Retinal pigment epithelial cell (primary cell): ENCODE measurements at places on chromosomes 5 and 9.

DNA sequence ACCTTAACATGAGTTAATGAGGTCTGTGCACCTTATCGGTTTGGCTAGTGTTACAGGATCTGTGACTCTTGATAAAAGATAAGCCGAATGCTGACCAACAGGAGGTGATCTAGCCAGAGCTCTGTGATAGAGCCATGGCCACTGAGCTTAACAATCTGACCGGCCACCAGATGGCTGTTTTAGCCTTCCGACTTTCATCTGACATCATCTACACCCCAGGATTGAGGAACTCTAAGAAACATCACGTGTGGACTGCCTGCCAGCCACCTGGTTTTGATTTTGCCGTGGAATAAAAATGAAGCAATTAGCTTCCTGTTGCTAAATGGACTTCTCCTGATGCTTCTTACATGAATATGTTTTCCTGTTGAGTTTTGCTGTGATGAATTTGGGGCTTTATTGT lies 281.3 kb downstream of the CEMIP2 start:
- DNase-seq: no peak

DNA sequence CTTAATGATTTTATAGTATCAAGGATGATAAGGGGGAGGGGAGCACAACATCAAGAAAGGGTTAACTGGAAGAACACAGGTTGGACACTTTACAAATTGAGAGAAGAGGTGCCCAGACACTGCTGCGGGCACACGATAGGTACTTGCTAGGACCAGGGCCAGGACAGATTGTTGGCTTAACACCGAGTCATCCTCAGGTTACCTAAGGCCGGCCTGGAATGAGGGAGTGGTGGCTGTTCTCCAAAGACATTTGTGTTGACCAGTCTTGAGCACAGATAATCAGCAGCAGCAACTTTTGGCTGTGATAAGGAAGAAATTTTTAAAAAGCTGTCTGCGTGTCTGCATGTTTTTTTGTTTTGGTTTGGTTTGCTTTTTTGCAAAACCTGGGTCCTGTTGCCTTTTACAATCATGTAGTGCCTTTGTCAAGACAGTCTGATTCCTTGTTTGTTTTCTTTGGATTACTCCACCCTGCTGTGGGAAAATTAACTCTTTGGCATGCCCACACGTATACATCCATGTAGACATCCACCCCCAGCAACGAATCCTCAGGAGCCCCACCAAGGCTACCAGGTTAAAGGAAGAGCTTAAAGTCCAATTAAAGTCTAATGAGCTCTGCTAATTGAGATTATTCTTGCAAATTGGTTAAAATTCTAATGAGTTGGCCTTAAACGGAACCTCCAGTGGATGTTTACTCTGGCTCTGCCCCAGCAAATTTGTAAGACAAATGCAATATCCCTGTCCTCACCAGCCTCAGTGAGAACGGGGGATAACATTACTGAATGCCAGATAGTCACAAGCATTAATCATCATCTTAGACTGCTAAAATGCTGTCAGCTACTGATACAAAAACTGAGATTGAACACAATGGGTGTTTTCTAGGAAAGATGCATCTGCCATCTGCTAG lies 382.3 kb downstream of the ACTL7B start:
- no peak for DNase-seq

- no peak for DNase-seq
Observed at GRCh38 chr5:74517700-74518099, 122.8 kb downstream of the ENC1 start.

DNA sequence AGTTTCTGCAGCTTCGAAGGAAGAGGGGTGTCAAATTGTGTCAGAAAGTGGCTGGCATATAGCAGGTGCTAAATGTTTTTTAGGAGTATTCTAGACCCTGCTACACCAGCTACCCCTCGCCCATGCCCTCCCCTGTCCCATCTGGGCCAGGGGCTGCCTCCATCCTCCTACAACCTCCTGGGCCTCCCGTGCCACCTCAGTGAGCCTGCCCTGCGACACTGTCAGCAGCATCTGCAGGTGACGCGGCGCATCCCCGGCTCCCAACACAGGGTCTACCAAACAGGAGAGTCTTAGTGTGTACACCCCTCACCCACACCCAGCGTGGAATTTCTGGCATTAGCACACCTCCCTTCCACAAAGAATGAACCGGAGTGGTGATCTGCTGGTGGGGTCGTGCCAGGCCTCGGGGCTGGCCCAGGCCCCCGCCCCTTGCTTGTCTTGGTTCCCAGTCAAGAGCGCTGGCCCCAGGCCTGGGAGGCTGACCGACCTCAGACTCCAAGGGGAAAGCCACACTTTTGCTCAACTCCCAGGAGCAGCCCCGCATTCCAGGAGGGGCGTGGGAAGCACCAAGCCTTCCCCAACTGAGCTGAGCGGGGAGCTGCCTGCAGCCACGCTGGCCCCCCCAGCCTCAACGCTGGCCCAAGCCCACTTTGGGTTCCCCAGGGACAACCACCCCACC lies 55.2 kb downstream of the NEURL1B start:
- DNase-seq: no peak

DNA sequence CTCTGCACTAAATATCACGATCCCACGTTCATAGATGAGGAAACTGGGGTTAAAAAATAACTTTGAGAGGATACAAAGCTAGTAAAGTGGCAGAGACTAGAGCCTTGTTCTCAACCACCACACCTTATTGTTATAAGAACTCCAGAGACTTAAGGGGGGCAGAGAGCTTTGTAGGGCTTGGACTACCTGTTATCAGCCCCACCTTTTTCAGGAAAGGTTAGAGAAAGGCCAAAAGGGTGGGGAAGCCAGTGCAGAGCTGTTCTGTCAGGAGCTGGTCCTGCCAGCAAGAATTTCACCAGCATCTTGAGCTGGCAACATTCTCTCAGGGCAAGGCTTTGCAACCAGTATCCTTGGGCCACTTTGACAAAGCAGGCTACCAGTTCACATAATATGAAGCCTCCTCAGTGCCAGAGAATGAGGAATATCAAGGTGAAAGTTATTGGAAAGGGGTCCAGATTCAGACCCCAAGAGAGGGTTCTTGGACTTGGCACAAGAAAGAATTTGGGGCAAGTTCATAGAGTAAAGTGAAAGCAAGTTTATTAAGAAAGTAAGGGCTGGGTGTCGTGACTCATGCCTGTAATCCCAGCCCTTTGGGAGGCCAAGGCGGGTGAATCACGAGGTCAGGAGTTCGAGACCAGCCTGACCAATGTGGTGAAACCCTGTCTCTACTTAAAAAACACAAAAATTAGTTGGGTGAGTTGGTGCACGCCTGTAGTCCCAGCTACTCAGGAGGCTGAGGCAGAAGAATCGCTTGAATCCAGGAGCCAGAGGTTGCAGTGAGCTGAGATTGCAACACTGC lies 66.2 kb upstream of the CLINT1 start:
- no peak for DNase-seq

GRCh38 chr5:148314731-148315130 lies 2.5 kb downstream of the SPINK7 start:
- no peak for DNase-seq

DNA sequence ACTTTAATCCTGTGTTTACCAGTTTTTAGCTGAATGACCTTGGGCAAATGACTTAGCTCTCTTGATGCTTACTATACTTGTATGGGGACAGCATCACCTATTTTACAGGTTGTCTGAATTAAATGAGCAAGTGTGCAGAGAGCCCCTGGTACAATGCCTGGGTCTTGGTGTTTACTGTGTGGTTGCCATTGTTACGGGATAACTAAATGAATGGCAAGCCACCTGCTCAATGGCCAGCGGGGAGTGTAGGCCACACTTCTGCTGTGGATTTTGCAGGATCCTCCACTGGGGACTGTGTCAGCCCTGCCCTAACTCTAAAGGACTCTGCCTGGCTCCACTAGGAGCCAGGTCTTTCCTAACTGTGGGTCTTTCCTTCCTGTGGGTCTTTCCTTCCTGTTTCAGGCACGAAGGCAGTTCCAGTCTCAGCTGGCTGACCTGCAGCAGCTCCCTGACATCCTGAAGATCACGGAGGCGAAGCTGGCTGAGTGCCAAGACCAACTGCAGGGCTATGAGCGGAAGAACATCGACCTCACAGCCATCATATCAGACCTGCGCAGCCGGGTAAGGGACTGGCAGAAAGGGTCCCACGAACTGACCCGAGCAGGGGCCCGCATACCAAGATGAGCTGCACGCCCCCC lies 10.3 kb upstream of the GLE1 start:
- no peak for DNase-seq

DNA sequence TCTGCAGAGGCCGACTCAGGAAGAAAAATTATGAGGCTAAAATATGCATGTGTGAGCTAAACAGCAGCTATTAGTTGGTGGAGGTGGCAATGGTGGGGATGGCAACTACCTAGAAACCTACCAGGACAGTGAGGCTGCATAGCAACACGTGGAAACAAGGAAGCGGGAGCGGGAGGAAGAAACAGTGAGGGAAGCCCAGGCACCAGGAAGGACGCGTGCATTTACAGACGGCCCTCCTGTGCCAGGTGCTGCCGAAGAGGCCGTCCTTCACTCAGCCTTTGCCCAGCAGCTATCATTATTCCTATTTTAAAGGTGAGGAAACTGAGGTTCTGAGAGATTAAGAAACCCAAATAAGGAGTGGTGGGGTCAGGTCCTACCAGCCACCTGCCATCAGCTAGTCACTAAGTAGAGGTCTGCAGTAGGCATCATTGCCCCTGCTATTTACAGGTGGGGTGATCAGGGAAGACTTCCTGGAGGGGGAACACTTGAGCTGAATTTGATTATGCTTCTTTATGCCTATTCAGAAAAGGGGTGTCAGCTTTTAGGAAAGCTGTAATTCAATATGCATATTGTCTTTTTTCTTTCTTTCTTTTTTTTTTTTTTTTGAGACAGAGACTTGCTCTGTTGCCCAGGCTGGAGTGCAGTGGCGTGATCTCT lies 125.3 kb downstream of the CRB2 start:
- no peak for DNase-seq

- no peak for DNase-seq
Observed at GRCh38 chr5:58924306-58924705, 341.4 kb downstream of the RAB3C start.

DNA sequence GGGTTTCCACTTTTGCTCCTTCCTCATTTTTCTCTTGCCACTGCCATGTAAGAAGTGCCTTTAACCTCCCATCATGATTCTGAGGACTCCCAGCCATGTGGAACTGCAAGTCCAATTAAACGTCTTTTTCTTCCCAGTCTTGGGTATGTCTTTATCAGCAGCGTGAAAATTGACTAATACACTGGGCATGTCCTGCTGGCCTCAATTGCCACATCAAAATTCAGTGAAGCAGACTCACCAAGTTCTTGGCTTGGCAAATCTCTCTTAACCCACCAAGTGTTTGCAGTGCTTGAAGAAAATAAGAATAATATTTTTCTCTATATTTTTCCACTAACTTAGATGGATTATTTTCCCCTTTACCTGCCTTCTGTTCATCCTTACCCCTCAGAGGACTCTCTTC lies 212.0 kb downstream of the BRINP1 start:
- DNase-seq: no peak

DNA sequence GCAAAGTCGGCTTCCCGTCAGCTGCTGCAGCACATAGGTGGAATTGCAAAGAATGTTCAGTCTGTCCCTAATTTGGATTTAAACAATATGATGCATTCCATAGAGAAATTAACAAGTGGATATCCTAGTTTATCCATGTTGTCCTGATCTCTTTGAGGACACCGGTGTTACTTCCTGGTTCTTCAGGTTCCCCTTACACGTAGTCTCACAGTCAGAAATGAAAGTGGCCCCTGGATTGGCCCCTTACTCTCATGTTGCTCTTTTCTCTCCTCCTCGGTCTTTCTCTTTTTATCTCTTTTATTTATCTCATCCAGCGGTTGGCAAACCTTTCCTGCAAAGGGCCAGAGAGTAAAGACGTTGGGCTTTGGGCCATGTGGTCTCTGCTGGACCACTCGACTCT lies 265.1 kb downstream of the GAS1 start:
- no peak for DNase-seq

- no peak for DNase-seq
Observed at GRCh38 chr9:14730461-14730898, 7.9 kb upstream of the CER1 start.

DNA sequence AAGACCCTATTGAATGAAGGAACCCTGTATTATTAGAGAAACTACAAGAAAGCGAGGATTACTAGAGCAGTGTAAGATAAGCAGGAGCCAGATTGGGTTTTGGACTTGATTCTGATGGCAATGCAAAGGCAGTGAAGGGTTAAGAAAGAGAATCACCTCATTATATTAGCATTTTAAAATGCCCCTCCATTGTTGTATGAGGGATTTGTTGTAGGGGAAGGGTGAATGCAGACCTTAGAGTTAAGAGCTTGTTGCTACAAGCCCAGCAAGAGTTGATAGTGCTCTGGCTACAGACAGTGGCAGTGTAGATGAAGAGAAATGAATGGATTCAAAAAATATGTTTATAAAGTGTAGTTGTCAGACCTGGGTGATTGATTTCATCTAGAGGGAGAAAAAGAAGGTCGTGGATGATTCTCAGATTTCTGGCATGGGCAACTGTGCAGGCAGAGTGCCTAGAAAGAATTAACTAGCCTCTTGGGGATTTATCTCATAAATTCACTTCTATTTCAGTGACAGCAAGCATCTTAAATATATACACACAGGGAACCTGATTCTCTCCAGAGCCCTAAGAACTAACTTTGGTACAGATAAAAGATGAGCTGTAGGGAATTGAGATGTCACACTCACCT lies 344.8 kb downstream of the ARRDC3 start:
- DNase-seq: no peak

- DNase-seq: no peak
Observed at GRCh38 chr9:135772056-135772646, 70.2 kb downstream of the KCNT1 start.

DNA sequence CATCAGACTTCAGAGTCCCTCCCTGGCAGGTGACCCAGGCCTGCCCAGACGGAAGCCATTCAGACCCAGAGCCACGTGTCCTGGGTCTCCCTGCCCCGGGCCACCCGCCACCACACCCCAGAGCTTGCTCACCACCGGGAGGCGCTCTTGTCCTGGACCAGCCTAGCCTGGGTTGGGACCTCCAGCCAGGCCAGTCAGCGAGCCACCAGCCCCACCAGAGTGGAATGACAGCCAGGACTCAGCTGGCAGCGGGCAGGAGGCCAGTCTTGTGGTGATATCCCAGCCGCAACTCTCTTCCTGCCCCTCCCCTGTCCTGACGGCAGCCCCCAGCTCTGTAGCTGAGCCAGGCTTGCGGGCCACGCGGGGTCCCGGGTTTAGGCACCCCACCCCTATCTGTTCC lies 1.7 kb upstream of the PTGDS start:
- DNase-seq: no peak

- DNase-seq: no peak
Observed at GRCh38 chr5:58080573-58080972, 379.3 kb downstream of the PLK2 start.

- no peak for DNase-seq
Observed at GRCh38 chr9:111068771-111069170, 30.5 kb upstream of the LPAR1 start.

GRCh38 chr9:93510041-93510440 lies 56.7 kb upstream of the FAM120AOS start:
- no peak for DNase-seq

- DNase-seq: no peak
Observed at GRCh38 chr9:75046725-75047345, 18.7 kb upstream of the CARNMT1 start.

DNA sequence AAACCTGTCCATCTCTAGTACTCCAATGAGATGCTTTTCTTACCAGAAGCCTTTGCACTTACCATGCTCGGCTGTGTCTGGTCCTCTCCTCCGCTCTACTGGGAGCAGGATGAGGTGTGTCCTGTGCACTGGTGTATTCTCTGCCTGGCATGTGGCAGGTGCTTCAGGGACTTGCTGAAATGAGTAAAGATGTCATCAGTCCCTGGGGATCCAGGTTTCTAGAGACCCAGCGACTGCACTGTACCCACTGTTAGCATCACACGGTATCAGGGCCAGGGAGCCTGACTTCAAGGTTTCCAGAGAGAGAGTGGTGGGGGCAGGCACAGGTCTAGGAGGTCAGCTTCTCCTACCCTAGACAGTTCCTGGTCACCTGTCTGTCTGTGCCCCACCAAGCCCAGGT lies 10.5 kb downstream of the PTTG1 start:
- no peak for DNase-seq
